ENCODE measurements at places on chromosomes 1 and 21.

GRCh38 chr21:42298237-42298636, 17.0 kb downstream of the TFF3 start:
- H3K27ac ChIP-seq: no peak overlapping the region
- H3K27me3 ChIP-seq: peaks cover 9% of the 10 kb centered on the region
- H3K4me3 ChIP-seq: no peak overlapping the region
- H3K36me3 ChIP-seq: no peaks in the 10 kb centered on the region
- DNase-seq: no peak
- no peaks in the 10 kb centered on the region for H3K4me1 ChIP-seq

DNA sequence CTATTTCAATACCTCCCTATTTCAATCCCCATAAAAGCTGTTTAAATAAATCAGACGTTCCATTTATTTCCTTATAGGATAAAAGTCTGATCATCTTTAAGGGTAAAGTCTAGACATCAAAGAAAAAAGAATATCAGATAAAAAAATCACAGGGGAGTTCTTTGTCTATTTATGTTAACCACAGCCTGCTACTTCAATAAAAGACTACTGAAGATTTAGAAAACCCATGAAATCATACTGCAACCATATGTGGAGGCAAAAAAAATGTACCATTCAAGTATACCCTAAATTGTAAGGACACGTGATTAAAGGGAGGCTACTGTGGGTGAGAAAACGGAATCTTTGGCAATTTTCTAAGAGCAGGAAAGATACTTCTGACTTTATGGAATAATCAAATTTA, 108.2 kb upstream of the TNFSF4 start:
- H3K27me3 ChIP-seq: peaks cover 11% of the 10 kb centered on the region
- DNase-seq: no peak
- H3K4me1 ChIP-seq: no peaks in the 10 kb centered on the region
- H3K27ac ChIP-seq: no peak overlapping the region

DNA sequence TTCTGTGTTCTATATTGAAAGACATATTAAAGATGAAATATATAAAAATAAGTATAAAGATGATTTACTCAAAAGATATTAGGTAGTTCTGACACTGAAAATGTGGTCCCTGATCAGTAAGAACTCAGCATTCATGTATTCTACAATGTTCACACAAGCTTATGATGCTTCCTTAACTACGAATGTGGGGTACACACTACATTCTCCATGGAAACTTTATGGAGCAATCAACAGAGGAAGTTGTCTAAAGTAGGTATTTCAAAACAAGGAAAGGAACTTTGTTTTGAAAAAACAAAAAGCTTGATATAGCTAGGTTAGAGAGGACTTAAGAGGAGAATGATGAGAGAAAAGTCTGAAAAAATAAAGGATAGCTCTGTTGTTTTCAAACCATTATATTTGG, 119.7 kb upstream of the RGS18 start:
- no peak overlapping the region for H3K27ac ChIP-seq
- DNase-seq: no peak
- H3K4me1 ChIP-seq: no peaks in the 10 kb centered on the region
- H3K27me3 ChIP-seq: no peaks in the 10 kb centered on the region
- H3K4me3 ChIP-seq: no peak overlapping the region
- no peaks in the 10 kb centered on the region for H3K36me3 ChIP-seq

DNA sequence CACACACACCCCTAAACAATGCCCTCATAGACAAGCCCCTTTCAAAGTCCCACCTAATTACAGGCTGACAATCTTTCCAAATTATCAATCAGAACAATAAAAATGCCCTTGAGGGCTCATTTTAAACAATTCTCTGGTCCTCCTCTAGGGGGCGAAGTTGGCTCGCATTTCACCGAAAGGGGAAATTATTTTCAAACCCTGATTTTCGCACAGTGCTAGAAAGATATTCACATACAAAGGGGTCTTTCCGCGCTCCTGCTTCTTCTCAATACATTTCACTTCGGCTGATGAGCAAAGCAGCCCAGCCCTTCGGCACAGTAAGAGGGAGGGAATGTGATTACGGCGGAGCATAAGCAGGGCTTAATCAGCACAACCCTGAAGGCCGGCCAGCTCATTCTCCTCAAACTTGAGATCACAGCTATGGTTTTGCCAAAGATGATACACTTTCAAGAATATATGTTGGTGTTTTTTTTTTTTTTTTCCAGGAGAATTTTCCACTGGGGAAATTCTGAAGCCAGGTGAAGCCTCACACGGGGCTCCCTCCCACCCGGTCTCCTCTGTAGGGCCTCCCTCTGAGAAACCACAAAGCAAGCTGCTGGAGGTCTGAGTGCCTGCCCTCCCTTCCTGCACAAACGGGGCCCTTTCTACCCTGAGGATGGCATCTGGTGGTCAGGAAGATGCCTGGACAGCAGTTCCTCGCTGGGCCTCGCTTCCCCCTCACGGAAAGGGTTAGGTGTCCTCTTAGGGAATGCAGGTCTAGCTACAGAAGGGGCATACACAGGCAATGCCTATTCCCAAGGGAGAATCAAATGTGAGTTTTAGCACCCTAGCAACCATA, 66.9 kb downstream of the GNG12 start:
- peaks cover 5% of the 10 kb centered on the region for H3K36me3 ChIP-seq
- H3K4me3 ChIP-seq: no peak overlapping the region
- peaks cover 32% of the 10 kb centered on the region for H3K4me1 ChIP-seq
- H3K27ac ChIP-seq: no peak overlapping the region
- peak; percentile 60 for DNase-seq
- H3K27me3 ChIP-seq: no peaks in the 10 kb centered on the region

All from Calu3 (cell line).